ENCODE measurements at places on chromosomes 7 and 10. TPM values are rescaled to one million over a fixed set of nuclear protein-coding genes. Genes with fewer than 3 reads are reported as not detected.

DNA sequence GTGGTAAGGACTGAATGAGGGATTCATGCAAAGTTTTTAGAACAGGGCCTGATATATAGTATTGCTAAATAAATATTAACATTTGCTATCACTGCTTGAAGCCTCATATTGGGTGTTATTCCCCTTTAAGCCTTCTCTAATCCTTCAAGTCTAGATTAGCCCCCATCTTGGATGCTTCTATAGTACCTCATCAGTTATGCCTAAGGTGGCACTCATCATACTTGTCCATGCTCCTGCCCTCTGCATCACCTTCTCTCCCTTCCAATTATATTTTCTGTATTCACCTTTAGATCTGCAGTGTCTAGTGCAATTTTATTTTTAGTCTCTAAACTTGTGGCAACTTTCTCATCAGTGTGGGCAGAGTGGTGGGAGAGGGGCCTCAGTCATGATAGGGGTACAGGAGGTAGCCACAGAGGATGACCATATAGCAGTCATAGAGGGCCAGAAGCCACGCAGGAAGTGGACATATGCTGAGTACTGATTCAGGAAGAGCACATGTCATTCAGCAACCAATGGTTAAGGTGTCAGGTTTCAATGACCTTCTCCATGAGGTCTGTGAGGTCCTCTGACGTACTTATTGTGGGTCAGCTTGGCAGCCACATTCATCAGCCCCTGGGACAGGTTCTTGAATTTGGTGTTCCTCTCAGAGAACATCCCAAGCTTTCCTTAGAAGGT lies 2.5 kb downstream of the ENTPD1 start:
- DNase-seq: no peak
- no peak overlapping the region for H3K4me3 ChIP-seq
- H3K36me3 ChIP-seq: no peaks in the 10 kb centered on the region
- peaks cover 6% of the 10 kb centered on the region for H3K4me1 ChIP-seq
- no peak overlapping the region for H3K27ac ChIP-seq
- H3K27me3 ChIP-seq: peaks cover 25% of the 10 kb centered on the region

- no peak overlapping the region for H3K27ac ChIP-seq
- H3K4me3 ChIP-seq: no peak overlapping the region
- H3K36me3 ChIP-seq: no peaks in the 10 kb centered on the region
- H3K4me1 ChIP-seq: no peaks in the 10 kb centered on the region
- no peak for DNase-seq
Observed at GRCh38 chr7:53422291-53422690, 386.9 kb downstream of the POM121L12 start.

Gene KLF14
- not detected for total RNA-seq

GRCh38 chr7:27603813-27604212 lies 58.9 kb downstream of the HIBADH start:
- H3K36me3 ChIP-seq: no peaks in the 10 kb centered on the region
- H3K4me1 ChIP-seq: no peaks in the 10 kb centered on the region
- no peak for DNase-seq
- H3K27me3 ChIP-seq: no peaks in the 10 kb centered on the region

Gene CARD11
- total RNA-seq: 160 TPM

DNA sequence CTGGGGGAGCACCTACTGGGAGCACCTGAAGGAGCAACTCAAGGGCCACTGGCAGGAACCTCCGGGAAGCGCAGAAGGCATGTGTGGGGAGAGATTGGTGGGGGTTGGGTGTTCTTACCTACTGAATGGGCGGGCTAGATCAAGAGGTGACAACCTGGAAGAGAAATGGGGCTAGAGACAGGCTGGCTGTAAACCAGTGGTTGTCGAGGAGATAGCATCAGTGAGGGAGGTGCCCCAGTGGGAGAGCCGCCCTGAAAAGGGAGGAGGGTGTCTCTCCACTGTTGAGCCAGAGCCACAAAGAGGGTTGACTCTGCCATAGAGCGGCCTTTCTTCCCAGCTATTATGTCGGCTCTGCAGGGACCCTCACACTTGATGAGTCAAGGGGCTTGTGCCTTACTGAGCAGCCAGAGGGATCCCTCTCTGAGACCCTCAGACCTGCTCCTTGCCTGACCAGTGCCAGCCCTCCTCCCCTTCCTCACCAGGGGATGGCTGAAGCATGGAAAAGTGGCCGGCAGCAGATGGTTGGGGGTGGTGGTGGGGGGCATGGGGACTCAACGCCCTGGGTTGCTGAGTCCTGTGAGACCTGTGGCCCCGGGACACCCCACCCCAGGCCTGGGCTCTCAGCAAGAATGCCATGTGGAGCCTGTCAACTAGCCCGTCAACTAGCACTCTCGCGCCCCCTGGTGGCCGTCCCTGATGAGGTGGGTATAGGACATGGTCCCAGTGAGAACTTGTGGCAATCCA lies 36.4 kb upstream of the PURB start:
- H3K4me1 ChIP-seq: peaks cover 18% of the 10 kb centered on the region
- H3K27me3 ChIP-seq: peaks cover 5% of the 10 kb centered on the region
- DNase-seq: peak; percentile 96
- H3K4me3 ChIP-seq: no peak overlapping the region
- no peaks in the 10 kb centered on the region for H3K36me3 ChIP-seq
- H3K27ac ChIP-seq: peak overlapping the region; percentile 26

Gene GPR15LG
- total RNA-seq: not detected

Gene NUTM2A
- 0.89 TPM for total RNA-seq

Gene OR6B1
- total RNA-seq: not detected

GRCh38 chr10:48614481-48615390 lies 9.9 kb upstream of the ARHGAP22 start:
- H3K27me3 ChIP-seq: peaks cover 41% of the 10 kb centered on the region
- H3K27ac ChIP-seq: no peak overlapping the region
- no peaks in the 10 kb centered on the region for H3K4me1 ChIP-seq
- H3K36me3 ChIP-seq: no peaks in the 10 kb centered on the region
- H3K4me3 ChIP-seq: no peak overlapping the region

Gene C10orf95
- total RNA-seq: 0.17 TPM

Gene NPFFR1
- not detected for total RNA-seq

Gene ZNF783
- total RNA-seq: 21.7 TPM

GRCh38 chr10:7670157-7670556 lies 3.4 kb upstream of the ITIH5 start:
- no peak overlapping the region for H3K27ac ChIP-seq
- H3K4me1 ChIP-seq: peaks cover 11% of the 10 kb centered on the region
- peaks cover 69% of the 10 kb centered on the region for H3K27me3 ChIP-seq
- no peaks in the 10 kb centered on the region for H3K36me3 ChIP-seq
- no peak overlapping the region for H3K4me3 ChIP-seq
- no peak for DNase-seq

DNA sequence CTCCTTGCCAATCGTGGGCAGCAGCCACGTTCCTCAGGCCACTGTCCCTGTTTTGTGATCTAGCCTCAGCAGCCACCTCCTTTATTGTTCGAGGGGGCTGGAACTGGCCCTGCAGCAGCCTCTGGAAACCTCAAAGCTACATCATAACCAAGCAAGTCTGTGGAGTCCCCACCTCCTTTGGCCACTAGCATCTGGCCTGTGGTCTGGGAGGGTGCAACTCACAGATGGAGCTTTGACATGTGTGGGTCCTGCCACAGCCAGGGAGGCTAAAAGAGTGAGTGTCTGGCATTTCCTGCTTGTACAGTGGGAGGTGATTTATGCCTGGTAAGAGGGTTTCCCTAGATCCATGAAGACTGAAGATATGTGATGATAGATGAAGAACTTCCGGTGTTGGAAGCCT lies 32.3 kb upstream of the NUB1 start:
- H3K27me3 ChIP-seq: peaks cover 17% of the 10 kb centered on the region
- peaks cover 2% of the 10 kb centered on the region for H3K36me3 ChIP-seq
- peaks cover 17% of the 10 kb centered on the region for H3K4me1 ChIP-seq
- no peak for DNase-seq
- H3K27ac ChIP-seq: no peak overlapping the region
- no peak overlapping the region for H3K4me3 ChIP-seq

Gene ABCC2
- total RNA-seq: 1.3 TPM

DNA sequence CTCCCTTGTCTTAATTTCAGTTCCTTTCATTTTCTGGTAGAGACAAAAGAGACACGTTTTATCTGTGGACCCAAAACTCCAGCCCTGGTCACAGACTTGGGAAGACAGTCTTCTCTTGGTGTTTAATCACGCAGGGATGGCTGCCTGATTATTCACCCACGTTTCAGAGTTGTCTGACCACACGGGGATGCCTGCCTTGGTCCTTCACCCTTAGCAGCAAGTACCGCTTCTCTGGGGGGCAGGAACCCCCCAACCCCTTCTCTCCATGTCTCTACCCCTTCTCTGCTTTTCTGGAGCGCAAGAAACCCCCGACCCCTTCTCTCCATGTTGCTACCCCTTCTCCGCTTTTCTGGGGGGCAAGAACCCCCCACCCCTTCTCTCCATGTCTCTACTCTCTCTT lies 95.8 kb downstream of the MACC1 start:
- H3K4me3 ChIP-seq: no peak overlapping the region
- DNase-seq: no peak
- no peaks in the 10 kb centered on the region for H3K36me3 ChIP-seq
- no peaks in the 10 kb centered on the region for H3K4me1 ChIP-seq
- H3K27ac ChIP-seq: no peak overlapping the region

Gene ING3
- 28.3 TPM for total RNA-seq

Gene SH2B2
- 0.12 TPM for total RNA-seq

DNA sequence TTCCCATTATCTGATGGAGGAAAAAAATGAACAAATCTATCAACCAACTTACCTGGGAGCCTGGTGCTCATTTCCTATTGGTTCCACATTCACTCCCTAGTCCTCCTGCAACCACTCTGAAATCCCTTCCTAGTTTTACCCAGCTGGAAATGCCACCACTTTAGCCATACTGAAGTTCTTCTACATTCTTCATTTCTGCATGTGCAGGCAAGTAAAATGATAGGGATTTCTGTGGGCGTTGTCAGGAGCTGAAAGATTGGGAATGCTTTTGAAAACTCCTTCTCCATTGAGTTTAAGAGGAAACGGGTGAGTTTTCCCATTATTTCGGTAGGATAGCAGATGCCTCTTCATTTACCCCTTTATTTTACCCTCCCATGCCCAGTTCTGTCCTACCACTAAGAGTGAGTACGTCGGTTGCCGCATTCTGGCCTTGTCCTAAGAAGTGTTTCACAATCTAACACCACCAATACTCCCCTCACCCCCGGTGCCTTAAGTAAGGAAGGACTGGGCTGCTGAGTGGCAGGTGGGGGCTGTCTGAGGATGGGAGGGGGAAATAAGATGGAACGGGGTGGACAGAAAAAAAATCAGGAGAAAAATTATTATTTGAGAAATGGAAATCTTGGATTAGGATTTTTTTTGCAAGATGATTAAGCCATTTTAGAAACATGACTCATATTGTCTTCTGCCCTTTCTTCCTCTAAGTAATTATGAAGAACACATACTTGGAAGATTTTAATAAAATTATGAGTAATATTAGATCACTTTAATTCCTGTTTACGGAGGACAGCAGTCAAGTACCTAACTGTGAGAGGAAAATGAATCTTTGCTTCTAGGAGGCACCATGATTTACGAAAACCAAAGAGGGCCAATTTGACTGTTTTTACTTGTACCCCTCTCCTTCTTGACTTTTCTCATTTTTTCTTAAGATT lies 13.2 kb upstream of the TAS2R60 start:
- H3K27me3 ChIP-seq: peaks cover 3% of the 10 kb centered on the region
- DNase-seq: no peak
- H3K4me1 ChIP-seq: peaks cover 9% of the 10 kb centered on the region

DNA sequence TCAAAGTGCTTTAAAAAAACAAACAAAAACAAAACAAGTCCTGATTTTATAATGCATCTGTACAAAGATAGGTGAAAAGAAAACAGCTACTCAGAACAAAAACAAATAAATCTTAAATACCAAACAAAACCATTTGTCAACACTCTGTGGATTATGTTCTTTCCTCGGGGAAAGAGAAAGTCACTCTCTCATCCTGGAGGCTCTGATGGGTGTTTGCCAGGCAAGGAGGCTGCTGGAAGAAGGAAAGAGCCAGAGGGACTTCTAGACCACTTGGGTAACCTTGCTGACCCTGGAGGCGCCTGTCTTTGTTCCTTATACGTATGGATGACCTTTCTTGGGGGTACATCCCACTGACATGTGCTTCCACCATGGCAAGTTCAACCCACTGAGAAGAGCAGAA lies 92.8 kb downstream of the ZRANB1 start:
- DNase-seq: no peak
- H3K27ac ChIP-seq: no peak overlapping the region

GRCh38 chr10:88386204-88386788 lies 196.8 kb downstream of the RNLS start:
- H3K4me1 ChIP-seq: peaks cover 27% of the 10 kb centered on the region
- no peak overlapping the region for H3K27ac ChIP-seq
- DNase-seq: no peak
- H3K27me3 ChIP-seq: no peaks in the 10 kb centered on the region
- H3K36me3 ChIP-seq: peaks cover 16% of the 10 kb centered on the region

Gene SCD
- total RNA-seq: 117 TPM

Gene TRAPPC14
- total RNA-seq: 54.6 TPM

DNA sequence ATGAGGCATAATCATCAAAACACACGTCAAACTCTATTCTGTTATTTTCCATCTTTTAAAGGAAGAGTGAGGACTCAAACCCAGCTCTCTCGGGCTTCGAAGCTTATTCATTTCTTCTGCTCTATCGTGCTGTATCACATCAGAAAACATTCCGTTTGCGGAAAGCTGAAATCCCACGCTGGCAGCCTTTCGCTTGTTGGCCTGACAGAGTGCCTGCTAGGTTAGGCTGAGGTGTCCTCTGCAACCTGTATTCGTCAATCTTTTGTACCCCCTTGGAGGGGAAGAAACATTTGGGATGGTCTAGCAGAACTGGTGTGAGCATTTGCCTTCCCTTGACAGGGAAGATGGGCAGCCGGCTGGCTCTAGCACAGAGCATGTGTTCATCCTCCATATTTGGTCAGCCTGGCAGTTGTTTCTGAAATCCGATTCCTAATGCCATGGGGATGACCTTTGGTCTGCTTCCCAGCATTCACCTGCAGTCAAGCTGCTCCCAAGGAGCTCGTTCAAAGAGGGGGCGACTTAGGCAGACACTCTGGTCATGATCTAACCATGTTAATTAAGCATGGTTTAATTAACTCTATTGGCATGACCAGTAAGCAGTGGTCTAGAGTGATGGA lies 55.2 kb downstream of the TACC2 start:
- H3K27me3 ChIP-seq: no peaks in the 10 kb centered on the region
- no peak overlapping the region for H3K27ac ChIP-seq
- H3K4me1 ChIP-seq: no peaks in the 10 kb centered on the region
- no peaks in the 10 kb centered on the region for H3K36me3 ChIP-seq
- DNase-seq: no peak

DNA sequence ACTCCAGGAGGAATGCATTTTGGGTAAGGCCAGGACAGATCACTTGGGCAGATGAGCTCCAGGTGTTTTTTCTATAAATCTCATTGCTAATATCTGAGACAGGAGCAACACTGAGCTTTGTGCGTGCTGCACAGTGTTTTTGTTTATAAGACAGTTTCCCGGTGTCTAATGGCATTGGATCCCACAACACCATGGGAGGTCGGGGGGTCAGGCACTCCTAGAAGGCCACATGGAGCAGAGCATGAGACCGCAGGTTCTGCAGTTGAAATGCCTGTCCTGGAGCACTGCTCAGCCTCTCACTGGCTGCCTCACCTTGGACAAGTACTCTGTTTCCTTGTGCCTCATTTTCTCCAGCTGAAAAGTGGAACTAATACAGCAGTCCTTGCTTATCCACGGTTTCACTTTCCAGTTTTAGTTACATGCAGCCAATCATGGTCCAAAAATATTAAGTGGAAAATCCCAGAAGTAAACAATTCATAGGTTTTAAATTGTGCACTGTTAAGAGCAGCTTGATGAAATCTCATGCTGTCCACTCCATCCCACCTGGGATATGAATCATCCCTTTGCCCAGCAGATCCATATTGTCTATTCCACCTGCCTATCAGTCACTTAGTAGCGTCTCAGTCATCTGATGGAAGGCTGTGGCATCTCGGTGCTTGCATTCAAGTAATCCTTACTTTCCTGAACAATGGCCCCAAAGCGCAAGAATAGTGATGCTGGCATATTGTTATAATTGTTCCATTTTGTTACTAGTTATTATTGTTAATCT lies 35.2 kb downstream of the ATXN7L1 start:
- peaks cover 11% of the 10 kb centered on the region for H3K36me3 ChIP-seq
- H3K27me3 ChIP-seq: no peaks in the 10 kb centered on the region
- no peak overlapping the region for H3K27ac ChIP-seq
- DNase-seq: no peak
- no peak overlapping the region for H3K4me3 ChIP-seq

All from activated CD4-positive, alpha-beta T cell treated with anti-CD3 and anti-CD28 coated beads, Interleukin-2, amount 10 ng/mL, durations not matched to agents 7 days and 5 days (primary cell).